ENCODE measurements at places on chromosomes 6 and 20.

- DNase-seq: no peak
Measured at GRCh38 chr20:20518263-20518662, 150.4 kb downstream of the INSM1 start.

DNA sequence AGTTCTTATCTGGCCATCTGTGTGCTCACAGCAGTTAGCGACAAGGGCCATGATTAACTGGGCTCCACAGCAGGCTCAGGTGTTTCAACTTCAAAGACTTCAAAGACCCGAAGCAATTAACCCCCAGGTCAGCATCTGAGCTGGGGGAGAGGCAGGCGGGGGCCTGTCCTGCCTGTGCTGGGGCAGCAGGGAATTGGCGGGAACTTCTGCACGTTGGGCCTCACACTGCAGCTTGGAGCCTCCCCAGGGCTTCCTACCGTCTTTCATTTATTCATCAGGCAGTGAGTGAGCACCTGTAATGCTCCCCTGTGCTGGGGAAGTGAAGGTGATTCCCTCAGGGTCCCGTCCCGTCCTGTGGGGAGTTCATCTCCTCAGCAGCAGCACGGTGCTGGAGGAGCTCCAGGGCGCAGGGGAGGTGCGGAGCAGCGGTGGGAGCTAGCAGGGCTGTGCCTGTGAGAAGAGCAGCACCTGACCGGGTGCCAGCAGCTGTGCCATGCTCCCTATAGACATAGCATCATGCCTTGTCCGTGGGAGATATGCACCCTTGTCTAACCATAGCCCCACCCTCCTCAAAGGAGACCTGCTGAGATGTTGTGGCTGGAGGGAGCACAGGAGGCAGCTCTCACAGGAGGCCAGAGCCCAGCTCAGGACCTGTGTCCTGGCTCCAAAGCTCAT is 51.8 kb upstream of the FRMD1 start:
- DNase-seq: no peak

- DNase-seq: no peak
Measured at GRCh38 chr6:31878726-31879125, at the start of gene SLC44A4. TSS of gene SLC44A4 (minus strand) at chr6:31878997. CDS start at chr6:31878980, 17 bp downstream.

DNA sequence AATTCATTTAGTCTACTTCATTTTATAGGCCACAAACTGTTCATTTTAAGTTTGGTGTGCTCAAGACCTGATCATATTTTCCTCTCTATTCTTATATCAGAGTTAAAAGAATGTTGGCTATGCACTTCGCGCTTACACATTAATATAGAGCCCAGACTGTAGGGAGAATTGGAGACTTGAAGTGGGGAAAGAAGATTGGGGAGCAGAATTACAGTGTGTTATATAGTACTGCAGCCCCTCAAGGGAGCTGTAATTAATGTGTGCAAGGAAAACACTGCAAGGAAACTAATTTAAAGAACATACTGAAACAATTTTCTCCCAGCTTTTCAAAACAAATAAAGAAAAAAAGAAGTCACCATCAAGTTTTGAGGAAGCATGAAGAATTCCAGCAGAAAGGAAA is 572.7 kb upstream of the FLRT3 start:
- no peak for DNase-seq

- no peak for DNase-seq
Measured at GRCh38 chr6:162046324-162046723, 681.2 kb downstream of the PRKN start.

GRCh38 chr6:33028220-33028849 is 18.9 kb upstream of the HLA-DOA start:
- DNase-seq: no peak

- no peak for DNase-seq
Measured at GRCh38 chr6:21791581-21791980, 198.0 kb downstream of the SOX4 start.

DNA sequence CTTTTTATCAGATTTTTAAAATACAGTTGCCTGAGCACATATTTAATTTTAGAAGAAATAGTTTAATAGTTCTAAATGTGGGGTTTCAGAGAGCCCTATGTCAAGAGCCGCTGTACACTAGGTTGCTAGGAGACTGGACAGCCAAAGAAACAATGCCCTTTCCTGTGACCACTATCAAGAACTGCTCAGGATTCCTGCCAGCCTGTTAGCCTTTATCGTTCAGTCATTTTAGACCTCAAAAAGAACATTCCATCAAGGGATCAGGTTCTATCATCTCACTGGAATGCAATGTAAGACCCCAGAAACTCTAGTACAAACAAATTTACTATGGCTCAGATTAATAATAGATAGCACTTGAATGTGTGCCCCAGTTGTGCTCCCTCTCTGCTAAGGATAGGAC is 181.2 kb upstream of the CCN2 start:
- DNase-seq: no peak

DNA sequence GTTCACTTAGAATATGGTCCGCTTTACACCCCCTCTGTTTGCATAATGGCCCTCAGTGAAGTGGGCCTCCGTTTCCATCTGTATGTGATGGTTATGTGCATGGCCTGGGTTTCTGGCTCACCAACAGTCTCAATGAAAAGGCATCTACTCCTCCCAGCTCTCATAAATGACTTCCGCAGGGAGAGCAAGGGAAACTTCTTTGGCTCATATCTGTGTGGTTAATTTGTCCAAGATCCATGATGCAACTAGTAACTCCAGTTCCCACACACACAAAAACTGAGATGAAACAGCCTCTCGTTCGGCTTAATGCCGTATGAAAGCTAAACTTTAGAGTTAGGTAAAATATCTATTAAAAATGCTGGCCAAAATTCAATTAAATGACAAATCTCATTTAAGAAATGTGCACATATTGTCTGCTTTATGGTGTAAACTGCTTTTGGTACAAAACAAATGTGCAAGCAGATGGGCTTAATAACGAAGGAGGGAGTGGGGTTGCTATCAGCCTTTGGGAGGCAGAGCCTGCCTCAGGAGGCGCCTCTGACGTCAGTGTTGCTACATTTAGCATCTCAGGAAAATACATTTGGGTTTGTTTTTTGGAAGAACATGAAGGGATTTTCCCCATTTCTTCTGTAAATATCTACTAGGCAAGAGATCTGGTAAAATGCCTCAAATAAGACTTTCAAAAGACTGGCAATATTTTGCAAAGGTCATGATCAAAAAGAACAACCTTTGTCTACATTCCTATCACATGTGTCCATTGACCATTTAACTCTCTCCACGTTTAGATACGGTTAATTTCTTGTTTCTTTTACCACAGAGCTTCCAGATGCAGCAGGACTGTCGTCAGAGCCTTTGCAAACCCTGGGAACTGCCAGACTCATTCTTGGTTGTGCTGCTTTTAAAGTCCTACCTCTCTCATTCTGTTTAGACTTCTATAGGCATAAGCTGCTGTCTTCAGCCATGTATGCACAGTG is 96.8 kb downstream of the ARMC2 start:
- peak; percentile 14 for DNase-seq

- DNase-seq: no peak
Measured at GRCh38 chr20:732727-733126, 35.6 kb downstream of the SLC52A3 start.

DNA sequence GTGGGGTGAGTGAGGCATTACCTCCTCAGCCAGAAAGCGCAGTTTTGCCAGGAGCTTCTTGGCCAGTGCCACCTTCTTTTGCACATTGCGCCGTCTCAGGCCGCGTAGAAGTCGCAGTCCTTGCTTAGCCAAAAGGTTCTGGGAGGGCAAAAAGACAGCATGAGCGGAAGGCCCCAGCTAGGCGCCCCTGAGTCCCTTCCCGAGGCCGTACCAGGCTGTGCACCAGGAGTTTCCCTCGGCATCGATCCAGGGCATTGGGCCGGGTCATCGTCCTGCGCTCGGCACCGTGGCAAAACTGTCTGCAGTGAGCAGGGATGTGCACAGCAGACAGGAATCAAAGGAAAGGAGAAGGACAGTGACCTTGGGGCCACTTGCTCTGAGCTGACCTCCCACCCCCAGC is 20.2 kb upstream of the SPAG4 start:
- no peak for DNase-seq

DNA sequence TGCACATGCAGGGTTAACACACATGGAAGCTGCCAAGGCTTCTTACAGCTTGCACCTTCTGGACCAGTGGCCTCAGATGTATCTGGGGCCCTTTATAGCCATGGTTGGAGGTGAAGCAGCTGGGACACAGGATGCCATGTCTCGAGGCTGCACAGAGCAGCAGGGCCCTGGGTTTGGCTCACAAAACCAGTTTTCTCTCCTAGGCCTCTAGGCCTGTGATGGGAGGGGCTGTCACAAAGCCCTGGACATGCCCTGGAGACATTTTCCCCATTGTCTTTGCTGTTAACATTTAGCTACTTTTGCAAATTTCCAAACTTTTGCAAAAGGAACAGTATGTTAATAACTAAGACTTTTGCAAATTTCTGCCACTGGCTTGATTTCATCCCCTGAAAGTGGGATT is 18.2 kb upstream of the GSTA1 start:
- no peak for DNase-seq

DNA sequence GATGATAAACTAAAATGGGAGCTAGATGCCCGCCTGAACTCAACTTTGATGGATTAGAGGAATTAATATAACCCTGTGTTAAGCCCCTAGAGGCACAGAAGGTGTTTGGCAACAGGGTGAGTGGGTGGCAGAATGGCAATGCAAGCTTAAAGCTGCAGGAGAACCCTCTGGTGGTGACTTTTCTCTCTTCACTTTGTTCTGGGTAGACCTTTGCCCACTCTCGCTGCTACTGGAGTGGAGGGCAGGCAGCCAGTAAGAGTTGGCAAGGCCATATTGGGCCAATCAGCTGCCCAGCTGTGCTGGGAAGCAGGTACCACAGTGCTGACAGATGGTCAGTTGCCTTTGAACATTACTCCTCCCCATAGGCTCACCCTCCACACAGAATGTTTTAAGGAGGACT is 468.2 kb downstream of the MMUT start:
- no peak for DNase-seq

DNA sequence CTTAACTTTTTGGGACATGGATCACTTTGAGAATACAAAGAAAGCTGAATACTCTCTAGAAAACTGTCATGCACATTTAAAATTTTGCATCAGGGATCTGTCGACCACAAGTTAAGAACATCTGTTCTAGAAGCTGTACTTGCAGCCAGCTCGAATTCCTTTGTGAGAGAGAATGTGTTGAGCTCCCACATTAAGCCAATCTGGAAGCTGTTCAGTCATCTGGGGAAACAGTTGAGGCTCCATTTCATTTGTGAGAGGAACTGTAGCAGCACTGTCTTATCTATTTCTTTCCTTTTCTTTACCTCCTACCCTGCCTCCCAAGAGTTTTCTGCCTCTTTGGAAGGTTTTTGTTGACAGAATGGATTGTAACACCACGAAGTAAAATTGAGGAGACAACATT is 50.8 kb downstream of the KAT14 start:
- DNase-seq: no peak

DNA sequence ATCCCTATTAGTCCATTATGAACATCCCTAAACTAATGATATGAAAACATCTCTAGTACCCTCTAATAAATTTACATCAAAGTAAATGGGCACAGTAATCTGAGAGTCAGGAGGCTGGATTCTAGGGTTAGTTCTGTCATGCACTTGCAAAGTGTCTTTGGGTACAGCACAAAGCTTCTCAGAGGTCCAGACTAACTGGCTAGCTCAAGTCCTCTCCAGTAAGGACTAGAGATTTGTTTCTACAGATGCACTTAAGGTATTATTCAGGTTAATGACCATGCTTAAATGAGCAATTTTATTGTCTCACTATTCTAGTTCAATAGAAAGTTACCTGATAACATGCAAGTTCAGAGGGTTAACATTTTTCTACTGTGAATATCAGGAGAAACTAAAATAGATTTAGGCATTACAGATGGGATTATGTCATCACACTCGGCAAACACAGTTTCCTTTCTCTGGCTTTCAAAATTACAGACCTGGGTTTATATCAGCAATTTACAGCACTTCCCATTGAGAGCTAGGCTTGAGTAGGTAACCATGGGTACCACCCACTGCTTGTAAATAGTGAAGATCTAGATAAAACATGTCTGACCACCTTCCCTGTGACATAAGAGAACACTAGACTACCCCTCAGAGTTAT is 402.9 kb upstream of the RUNX2 start:
- DNase-seq: no peak

GRCh38 chr6:17653198-17653882 is 53.2 kb downstream of the FAM8A1 start:
- no peak for DNase-seq

GRCh38 chr20:31903627-31904386 is 33.4 kb downstream of the TTLL9 start:
- DNase-seq: no peak

DNA sequence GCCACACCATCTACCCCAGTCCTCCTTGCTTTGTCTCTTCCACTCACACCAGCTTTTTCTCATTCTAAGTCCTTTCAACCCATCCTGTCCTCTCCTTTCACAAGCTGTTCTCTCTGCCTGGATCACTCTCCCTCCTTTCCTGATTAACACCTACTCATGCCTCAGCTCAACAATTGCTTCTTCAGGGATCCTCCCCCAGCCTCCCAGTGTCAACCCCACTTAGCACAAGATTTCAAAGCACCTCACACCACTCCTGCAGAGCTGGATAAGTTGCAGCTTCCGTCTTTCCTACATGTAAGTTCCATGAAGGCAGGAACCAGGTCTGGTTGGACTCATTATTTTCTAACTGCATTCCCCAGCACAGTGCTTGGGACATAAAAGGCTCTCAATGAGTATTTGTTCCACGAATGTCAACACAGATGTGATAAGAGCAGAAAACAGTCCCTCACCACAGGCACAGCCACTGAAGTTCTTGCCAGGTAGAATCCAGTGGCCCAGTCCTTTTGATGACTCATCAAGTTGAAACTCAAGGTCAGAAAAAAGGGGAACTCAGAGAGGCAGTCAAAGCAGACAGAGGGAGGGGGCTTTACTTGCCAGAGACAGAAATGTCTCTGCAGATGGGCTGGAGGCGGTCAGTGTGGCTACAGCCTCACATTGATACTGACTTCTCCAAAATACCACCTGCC is 193.4 kb upstream of the PRDM1 start:
- DNase-seq: no peak

- peak; percentile 76 for DNase-seq
Measured at GRCh38 chr20:32019156-32019510, 8.9 kb downstream of the CCM2L start.

- DNase-seq: no peak
Measured at GRCh38 chr20:62449951-62450691, 22.8 kb upstream of the RBBP8NL start.

DNA sequence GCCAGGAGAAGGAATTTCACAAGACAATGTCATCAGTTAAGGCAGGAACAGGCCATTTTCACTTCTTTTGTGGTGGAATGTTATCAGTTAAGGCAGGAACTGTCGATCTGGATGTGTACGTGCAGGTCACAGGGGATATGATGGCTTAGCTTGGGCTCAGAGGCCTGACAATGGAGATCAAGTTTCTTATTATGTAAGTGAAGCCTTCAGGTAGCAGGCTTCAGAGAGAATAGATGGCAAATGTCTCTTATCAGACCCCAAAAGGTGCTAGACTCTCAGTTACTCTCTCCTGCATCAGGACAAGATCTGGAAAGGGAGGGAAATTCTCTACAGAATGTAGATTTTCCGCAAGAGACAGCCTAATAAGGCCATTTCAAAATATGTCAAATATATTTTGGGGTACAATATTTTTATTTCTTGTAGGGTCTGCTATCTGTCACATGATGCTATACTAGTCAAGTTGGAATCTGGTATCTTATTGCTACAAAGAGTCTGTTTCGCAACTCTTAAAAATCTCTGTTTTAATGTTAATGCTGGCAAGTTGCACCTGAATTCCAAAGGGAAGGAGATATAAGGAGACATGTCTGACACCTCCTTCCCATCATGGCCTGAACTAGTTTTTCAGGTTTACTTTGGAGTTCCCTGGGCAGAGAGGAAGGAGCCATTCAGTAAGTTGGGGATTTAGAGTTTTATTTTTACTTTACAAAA is 48.8 kb downstream of the TRDN start:
- no peak for DNase-seq
